ENCODE measurements at places on chromosomes 2 and 18.

DNA sequence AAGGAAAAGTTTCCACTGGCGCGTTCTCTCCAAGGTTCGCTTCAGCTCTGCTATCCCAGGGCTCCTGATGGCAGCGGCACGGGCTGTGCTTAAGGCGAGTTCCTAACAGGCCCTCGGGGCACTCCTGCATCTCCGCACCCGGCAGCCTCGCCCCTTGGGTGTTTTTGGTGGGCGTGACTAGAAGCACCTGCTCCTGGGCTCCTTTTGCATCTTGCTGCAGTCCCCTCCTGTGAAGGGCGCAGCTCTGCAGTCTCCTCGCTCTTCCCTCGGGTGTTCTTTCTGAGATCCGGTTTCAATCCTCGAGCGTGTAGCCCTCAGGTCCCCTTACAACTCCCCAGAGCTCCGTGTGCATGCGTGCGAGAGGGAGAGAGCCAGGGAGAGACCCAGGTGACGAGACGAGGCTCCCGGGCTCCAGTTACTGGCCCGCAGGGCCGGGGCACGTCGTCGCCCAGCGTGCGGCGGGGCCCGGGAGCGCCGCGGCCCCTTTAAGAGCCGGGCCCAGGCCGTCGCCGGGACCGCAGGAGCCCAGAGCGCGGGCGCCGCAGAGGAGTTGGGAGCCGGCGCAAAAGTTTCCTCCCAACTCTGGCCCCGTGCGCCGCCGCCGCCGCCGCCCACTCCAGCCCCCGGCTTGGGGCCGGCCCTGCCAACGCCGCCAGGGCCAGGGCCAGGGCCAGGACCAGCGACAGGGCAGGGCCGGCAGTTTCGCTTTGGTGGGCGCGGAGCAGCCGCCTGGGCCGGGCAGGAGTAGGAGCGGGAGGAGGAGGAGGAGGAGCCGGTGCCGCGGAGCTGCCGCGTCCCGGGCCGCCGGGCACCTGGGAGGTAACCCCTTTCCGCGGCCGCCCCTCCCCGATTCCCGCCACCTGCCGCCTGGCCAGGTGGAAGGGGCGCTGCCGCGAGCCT is at the start of gene PARD3B:
TSS of gene PARD3B (plus strand) at position 515 of the 900 bp plus-strand sequence. CDS start 525 bp downstream, outside the sequence.
- DNase-seq = peak; percentile 69

DNA sequence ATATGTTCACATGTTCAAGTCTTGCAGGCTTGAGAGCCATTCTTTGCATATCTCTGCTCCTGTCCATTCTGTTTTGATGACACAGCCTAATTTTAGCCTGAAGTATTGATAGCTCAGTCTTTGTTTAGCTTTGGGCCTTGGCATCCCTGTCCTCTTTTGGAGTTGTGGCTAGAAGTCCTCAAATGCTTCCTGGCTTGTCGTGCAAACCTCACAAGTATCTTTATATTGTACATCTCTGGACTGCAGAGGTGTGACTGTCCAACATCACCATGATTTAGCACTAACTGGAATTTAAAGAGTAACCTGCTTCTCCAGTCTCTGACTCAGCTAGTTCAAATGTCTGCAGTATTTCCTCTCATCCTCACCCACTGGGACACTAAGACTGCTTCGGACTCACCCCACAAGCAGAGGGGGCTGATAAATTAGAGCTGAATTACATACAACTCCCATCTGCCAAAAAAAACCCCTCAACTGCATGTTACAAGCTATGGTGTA is 11.7 kb downstream of the PFN4 start:
- DNase-seq = no peak

GRCh38 chr2:30872797-30873196 is 65.6 kb upstream of the CAPN13 start:
- no peak for DNase-seq

DNA sequence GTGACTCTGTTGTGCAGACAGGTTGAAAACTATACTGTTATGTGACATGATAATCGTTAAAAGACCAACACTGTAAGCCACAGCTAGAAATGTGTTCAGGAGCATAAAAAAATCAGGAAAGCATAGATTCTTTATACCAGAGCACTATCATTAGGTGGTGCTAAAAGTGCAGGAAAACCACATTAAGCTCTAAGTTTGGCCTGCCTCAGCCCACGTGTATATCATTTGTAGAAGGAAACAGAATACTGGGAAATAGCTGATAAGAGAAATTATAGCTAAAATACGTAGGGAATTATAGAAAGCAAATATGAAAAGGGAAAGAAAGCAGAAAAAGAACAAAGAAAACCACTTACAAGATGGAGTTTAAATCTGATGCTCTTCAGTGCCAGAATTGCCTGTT is 26.5 kb upstream of the C2orf74 start:
- DNase-seq = peak; percentile 46

- DNase-seq = no peak
Observed at GRCh38 chr2:143940720-143941119, 579.2 kb downstream of the ZEB2 start.

DNA sequence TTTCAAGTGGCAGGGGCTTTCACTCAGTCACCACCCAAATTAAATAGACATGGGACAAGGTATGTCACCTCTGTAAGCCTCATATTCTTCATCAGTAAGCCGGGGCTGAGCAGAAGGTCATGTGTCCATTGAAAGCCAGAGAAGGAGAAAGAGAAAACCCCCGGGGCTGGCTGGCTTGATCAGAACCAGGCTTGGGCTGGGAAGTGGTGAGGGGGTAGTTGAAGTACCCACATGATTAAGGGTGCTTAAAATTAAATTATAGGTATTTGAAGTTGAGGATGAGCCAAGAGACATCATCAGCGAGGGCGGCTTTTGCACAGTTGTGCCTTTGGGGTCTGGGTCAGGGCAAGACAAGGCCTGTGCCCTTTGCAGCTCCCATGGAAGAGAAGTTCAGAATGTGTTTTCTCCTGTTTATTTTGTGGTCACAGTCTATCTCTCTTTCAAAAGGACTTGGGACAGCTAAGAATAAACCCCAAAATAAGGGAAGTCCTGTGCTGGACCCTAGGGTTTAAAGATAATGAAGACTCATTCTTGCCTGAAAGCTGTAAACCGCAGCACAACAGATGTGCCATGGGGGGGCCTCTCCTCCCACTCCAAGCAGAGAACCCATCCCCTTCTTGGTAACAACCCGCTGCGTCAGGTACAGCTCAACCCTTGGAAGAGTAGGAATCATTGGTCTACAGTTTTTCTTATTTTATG is 10.7 kb downstream of the DBI start:
- DNase-seq = no peak

DNA sequence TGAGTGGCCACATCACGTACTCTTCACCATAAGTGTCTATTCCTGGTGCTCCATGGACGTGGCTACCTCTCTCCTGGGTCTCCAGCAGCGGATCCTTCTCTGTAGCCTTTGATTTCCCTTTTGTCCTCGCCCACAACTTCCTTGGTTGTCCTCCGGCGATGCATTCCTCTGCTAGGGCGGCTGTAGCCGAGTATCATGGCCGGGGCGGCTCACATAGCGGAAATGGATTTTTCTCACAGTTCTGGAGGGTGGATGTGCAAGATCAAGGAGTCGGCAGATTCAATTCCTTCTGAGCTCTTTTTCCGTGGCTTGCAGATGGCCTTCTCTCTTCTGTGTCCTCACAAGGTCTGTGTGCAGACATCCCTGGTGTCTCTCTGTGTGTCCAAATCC is 35.7 kb downstream of the ACKR3 start:
- DNase-seq = no peak

DNA sequence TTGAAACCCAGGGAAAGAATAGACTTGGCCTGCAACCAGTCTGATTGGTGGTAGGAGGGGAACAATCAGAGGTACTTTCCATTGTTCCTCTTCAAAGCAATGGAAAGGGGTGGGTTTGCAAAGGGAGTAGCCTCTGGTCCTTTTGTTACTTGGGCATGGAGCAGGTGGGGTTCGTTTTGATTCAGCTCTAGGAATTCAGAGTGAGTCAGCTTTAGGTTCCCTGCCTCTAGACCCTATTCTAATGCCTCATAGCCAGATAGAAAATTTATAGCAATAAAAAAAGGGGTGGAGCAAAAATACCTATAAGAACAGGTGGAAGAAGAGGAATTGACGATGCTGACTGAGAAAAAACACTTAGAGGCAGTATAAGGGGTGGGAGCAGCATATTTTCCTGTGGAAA is 636.4 kb downstream of the PLCL1 start:
- DNase-seq = no peak

- DNase-seq = no peak
Observed at GRCh38 chr18:22466608-22467395, 49.1 kb upstream of the CTAGE1 start.

DNA sequence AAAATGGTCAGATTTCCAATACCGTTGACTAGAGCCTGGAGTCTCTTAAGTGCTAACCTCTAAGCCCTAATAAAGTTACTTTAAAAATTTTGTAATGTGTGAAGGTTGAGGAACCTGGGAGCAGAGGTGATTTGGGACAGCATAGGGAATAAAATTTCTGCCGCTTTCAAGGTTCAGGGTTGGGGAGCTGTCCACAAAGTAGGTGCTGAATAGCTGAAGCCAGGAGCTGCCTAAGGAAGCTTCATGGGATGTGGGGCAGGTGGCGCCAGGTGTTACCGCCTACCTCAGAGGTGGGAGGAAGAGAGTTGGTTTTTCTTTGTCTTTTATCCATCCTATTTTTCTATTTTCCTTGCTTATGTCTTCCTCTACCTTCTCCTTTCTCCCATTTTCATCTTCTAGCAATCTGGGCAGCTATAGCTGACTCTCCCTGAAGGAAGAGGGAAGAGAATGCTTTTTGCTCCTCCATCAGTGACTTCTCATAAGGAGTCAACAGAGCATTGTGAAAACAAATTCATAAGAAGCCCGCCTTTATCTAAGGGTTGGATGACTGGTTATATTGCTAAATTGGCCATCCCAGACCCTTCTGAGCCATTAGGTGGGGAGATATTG is 178.7 kb downstream of the CLIP4 start:
- no peak for DNase-seq

- DNase-seq = no peak
Observed at GRCh38 chr2:42752314-42752713, 11.6 kb downstream of the OXER1 start.

DNA sequence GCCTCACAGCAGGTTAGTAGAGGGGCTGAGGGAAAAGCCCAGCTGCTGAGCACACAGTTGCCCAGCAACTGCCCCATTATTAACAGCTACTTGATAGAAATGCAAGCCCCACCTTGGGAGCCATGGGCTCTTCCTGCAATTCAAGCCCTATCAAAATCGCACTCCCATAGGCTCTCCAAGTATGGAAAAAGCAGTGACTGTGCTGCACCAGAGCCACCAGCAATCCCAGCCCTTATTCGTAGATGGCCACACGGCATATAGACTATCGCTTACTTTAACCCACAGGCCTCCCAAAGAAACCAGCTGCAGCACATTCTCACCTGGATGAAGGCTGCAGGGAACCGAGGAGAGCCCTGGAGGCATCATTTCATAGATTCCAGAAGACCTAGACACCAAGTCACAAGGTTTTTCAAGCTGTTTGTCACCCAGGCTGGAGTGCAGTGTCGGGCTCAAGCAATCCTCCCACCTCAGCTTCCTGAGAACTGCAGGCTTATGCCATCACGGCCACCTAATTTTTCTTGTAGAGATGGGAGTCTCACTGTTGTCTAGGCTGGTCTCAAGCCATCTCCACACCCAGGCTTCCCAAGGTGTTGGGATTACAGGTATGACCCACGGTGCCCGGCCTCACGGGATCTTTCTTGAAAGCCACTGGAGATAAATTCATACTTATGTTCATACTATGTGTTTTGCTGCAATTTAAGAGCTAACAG is 11.3 kb downstream of the NCL start:
- DNase-seq = peak; percentile 15

- no peak for DNase-seq
Observed at GRCh38 chr2:25362434-25363145, 20.9 kb upstream of the DNMT3A start.

DNA sequence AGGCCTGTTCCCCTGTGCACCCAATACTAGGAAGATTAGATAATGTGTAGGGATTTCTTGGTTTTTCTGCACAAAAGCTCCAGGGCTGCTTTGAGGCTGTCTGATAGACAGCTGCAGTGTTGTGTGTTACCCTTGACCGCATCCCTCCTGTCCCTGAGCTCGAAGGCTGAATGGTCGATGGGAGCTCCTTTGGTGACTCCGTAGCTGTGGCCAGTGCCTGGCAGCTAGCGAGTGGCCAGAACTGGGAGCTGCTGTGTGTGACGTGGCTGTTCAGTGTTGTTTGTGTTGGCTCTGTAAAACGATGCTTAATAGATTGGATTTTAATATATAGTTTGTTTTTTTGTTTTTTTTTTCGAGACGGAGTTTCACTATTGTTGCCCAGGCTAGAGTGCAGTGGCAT is 170.0 kb downstream of the AGAP1 start:
- peak; percentile 53 for DNase-seq

DNA sequence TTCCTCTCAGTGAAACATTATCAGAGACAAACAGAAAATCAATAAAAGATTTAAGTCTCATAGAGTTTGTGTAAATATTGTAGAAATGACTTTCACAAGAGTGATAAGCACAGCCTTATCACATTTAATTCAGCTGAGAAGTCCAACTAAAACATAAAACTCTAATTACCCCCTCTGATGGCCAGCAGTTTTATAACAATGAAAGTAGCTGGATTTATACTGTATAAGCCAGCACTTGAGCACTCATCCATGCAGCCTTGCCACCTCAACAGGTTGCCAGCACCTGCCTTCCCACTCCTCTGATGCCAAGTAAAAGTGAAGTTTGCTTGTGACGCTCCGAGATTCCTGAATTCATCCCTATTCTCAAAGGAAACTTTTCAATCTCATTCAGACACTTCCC is 103.0 kb upstream of the STK39 start:
- no peak for DNase-seq

DNA sequence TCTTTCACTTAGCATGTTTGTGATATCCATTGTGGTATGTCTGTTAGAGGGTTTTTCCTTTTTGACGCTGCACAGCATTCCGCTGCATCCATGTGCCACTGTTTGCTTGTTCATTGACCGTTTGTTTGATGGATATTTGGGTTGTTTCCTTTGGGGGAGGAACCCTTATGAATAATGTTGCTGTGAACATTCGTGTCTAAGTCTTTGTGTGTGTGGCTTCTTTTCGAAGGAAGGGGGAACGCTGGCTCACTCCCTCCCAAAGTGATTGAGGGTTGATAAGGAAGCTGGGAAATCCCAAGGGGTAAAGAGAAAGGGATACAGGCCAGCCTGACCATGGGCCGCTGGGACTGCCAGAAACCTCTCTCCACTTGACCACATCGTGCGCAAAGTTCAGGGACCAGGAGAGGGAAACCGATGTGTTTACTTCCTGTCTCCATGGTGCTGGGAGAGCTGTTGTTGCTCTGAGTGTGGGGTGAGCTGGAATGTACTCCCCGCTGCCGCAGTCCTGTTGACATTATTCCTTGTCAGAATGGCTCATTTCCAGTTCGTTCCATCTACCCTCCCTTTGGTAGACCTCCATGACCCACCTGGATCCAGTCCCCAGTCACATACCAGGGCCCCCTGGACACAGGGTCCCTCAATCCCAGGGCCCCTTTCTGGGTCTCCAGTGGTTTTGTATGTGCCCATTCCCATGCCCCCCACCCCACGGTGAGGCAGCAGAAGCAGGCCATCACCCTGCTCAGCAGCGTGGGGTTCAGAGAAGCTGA is 39.6 kb downstream of the HS1BP3 start:
- no peak for DNase-seq
